ENCODE measurements at places on chromosomes 5 and 9.

- DNase-seq: peak; percentile 65
These were observed 534.7 kb downstream of the CAAP1 start for GRCh38 chr9:26357803-26358344.

GRCh38 chr9:19946441-19947109 is 157.7 kb upstream of the SLC24A2 start:
- no peak for DNase-seq

GRCh38 chr9:70883963-70884793 is 237.2 kb downstream of the TRPM3 start:
- DNase-seq: no peak

DNA sequence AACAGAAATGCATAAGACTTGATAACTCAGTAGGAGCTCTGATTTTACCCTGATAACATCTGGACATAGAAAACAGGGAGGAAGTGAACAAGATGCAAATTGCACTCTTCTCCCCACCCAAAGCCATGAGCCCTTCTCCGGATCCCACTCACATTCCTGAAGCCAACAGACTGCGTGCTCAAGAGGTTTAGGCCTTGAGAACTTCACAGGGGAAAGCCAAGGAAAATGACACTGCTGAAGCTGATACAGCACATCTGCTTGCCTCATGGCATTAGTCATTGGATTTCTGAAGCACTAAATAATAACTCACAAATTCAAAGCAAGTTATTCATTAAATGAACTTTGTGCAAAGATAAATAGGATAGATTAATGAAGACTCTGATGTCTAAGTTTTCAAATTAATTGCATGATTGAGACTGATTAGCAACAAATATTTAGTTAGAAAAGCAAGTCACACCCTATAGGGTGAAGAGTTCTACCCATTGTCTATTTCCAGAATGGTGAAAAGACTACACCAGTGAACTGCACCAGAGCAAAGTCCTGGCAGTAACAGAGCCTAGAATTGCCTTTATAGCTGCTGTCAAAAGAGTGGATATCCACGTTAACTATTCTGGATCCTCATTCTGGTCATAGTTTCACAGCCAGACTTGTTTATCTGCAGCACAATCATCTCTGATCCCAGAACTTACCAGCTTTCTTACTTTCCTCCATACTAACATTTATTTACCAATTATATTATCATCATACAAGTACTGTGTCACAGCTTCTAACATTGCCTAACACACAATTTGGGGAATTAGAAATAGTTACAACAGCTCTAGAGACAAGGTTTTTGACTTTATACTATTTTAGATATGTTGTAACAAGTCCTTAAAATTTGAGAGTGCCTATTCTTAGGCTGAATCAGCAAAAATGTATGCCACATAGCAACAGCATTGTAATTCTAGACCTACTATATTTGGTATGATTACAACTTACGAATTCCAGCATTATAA is 432.1 kb upstream of the RGMB start:
- no peak for DNase-seq

- peak; percentile 93 for DNase-seq
These were observed 65.3 kb downstream of the CSNK1A1 start for GRCh38 chr5:149485655-149486615.

DNA sequence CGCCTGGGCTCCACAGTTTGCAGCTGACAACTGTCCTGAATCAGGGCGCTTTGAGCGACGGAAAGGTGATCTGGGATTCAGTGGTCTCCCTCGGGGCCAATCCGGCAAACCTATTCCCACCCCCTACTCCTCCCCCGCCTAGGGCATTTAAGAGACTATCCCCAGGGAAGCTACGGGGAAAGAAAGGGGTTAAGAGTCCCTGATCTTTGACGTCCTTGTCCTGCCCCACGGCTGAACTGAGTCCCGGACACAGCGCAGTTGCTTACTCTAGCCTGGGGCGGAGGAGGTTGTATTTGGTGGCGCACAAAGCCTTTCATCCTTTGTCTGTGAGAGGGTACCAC is 3.4 kb downstream of the RORB start:
- DNase-seq: no peak

DNA sequence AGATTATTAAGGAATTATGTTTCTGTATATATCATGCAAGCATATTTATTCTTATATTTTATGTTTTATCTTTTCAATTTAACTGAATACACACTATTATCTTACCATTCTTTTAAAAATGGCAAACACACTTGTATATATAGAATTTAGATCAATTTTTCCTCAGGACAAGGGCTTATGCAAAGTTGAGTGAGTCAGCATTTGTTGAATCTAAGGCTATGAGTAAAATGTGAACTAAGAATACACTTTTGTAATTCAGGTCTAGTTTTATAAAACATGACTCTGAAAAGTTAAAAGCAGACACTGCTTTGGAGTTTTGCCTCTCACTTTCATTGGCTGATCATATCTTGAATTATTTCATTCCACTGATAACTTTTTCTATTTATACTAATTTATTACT is 127.8 kb downstream of the FOCAD start:
- DNase-seq: no peak

GRCh38 chr5:56066931-56067450 is 72.2 kb upstream of the IL6ST start:
- no peak for DNase-seq

- DNase-seq: no peak
These were observed 42.4 kb downstream of the OSTF1 start for GRCh38 chr9:75130621-75131230.

DNA sequence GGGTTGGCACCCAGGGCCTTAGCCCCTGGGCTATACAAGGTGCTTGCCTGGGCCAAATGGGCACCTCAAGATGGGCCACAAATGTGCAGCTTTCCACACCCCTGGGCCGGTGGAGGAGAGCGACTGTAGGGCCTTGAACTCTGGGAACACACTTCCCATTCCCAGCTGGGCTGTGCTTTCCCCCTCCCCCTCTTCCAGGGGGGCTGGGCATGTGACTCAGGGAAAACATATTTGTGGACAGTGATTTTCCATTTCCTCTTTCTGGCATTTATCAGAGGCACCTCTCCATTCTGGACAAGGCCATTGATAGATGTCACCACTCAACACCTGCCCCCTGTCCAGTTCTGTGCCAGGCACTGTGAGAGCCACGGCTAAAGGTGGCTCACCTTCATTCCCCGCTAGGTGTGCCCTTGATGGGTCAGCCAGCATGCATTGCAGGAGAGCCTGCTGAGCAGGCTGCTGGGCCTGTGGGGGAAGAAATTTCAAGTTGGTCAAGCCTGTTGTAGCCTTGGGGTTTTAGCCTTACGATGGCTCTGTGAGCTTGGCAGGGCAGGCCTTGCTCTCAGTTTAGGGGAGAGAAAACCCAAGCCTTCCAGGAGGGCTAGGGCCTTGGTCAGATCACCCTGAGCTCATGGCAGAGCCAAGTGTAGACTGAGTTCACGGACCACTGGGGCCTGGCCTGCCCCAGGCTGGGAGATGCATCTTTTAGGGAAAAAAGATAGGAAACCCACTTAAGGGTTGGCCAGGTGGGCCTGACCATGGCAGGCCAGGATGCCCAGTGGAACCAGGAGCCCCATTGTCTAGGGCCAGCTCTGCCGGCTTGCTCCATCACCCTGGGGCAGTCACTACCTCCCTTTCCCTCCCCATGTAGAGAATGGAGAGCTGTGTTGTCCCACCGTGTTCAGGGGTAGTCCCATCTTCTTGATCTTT is 113.9 kb downstream of the DAB2IP start:
- DNase-seq: no peak

DNA sequence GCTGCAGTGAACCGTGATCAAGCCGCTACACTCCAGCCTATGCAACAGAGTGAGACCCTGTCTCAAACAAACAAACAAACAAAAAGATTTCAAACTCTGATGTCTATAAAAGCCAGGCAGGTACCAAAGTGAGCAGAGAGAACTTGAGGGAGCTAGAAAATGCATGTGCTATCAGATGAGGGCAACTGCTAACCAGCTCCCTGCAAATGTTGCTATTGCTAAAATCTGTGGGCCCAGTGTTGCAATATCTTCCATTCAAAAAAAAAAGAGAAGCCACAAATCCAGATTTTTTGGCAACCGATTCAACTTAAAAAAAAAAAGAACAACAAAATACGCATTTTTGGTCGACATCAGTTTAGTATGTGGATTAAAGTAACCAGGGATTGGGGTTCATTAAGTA is 5.5 kb downstream of the UBE2D2 start:
- DNase-seq: no peak

GRCh38 chr9:127065592-127065991 is 56.8 kb downstream of the ANGPTL2 start:
- no peak for DNase-seq

- no peak for DNase-seq
These were observed 114.5 kb downstream of the SLC25A46 start for GRCh38 chr5:110853267-110853666.

DNA sequence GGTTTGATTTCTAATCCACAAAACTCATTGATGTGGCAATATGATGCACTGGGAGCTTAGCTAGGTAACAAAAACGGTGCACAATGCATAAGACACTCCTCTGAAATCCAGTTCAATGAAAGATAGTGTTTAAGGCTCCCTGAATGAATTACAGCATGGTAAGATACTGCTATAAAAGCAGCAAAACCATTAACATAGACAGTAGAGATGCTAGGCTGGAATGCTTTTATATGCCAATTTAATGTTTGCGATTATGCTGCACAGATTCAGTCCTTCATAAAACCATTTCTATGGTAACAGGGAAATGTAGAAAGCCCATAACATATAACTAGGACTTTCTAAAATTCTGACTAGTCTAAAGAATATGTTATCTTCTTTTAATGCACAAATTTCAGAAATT is 180.8 kb upstream of the NUDT12 start:
- no peak for DNase-seq

GRCh38 chr9:68781928-68782327 is 76.9 kb downstream of the PIP5K1B start:
- DNase-seq: no peak

DNA sequence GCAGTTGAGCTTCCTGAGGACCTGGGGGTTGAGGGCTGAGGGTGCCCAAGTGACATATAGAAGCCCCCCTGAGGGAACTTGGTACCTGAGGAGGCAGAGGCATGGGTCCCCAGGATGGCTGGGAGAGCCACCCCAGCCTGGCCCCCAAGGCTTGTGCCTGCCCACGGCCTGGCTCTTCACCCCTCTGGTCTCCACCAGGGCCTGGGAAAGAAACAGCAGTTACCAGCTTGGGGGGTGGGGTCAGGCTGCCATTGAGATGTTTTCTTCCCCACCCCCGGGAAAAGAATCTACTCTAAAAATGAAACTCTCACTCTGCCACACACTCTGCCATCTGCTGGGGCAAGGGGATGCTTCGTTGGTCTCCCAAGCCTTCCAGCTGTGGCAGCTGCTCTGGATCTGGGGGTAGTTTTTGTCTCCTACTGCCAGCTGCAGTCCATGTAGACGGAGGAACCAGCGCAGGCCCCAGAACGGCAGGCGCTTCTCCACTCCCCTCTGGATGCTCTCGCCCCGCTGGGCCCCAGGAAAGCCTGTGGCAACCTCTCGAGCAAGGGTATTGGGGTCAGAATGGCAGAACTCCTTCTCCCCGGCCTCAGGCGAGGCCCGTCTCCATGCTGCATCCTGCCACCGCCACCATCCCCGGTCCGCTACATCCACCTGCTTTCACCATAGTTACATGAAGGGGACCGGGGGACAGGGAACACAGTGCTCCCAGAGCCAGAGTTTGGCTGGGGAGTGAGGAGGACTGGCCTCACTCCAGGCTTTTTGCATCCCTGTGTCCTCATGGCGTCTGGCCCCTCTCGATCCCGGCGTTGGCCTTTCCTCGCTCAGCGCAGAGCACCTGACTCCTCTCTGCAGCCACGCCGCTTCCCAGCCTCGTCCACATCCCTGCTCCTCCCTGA is 123.5 kb downstream of the DAB2IP start:
- DNase-seq: no peak

- no peak for DNase-seq
These were observed 14.0 kb upstream of the TNIP1 start for GRCh38 chr5:151094852-151095245.

DNA sequence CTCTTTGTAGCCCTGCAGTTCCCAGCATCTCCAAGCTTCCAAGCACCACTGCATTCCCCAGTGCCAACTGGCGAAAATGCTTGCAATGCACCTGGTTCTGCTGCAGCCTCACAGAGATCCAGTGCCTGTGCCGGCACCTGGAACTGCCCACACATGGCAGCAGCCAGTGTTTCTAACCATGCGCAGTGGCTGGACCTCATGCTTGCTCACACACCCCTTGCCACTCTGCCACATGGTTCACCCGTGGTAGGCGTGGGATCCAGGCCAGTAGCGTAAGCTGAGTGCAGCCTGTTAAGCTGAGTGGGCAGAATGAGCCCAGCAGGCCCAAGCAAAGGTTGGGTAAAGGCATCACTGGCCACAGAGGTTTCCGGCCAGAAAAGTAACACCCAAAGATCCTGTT is 214.1 kb upstream of the VLDLR start:
- no peak for DNase-seq

DNA sequence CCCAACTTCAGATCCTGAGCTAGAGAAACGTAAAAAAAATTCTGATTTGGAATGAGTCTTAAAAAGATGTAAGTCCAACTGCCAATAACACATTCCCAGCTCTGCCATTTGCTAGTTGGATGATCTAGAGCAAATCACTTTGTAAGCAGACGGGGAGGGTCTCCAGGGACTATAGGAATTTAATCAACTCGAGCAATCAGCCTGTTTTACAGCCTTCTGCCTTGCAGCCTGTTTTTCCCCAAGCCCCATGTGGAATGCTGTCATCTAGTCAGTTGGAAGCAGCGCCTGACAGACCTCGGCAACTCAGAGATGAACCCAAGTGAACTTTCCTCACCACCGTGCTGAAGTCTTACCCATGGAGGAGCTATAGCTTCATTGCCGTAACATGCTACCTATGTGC is 34.8 kb upstream of the HRH2 start:
- no peak for DNase-seq

GRCh38 chr5:65986796-65987195 is 60.4 kb downstream of the ERBIN start:
- DNase-seq: peak; percentile 12

- no peak for DNase-seq
These were observed 195.4 kb downstream of the ADAMTS12 start for GRCh38 chr5:33696411-33696810.

DNA sequence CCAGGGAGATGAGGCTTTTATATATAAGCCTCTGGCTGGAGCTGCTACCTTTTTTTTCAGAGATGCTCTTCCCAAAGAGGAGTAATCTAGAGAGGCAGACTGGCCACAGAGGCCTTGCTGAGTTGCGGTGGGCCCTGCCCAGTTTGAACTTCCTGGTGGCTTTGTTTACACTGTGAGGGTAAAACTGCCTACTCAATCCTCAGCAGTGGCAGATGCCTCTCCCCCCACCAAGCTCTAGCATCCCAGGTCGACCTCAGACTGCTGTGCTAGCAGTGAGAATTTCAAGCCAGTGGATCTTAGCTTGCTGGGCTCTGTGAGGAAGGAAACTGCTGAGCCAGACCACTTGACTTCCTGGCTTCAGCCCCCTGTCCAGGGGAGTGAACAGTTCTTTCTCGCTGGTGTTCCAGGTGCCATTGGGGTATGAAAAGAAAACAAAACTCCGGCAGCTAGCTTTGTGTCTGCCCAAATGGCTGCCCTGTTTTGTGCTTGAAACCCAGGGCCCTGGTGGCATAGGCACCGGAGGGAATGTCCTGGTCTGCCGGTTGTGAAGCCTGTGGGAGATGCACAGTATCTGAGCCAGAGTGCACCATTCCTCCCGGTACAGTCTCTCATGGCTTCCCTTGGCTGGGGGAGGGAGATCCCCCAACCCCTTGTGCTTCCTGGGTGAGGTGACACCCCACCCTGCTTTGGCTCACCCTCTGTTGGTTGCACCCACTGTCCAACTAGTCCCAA is 219.5 kb upstream of the IZUMO3 start:
- no peak for DNase-seq
